Stimulated activated CD8-positive, alpha-beta memory T cell treated with anti-CD3 and anti-CD28 coated beads, Interleukin-7, amount 100 ng/mL, for 1 hour (primary cell): ENCODE measurements at places on chromosomes 2 and 18.

- DNase-seq: no peak
Observed at GRCh38 chr2:228417956-228418355, 236.5 kb upstream of the SPHKAP start.

GRCh38 chr2:175402571-175402970 lies 221.1 kb upstream of the ATP5MC3 start:
- no peak for DNase-seq

DNA sequence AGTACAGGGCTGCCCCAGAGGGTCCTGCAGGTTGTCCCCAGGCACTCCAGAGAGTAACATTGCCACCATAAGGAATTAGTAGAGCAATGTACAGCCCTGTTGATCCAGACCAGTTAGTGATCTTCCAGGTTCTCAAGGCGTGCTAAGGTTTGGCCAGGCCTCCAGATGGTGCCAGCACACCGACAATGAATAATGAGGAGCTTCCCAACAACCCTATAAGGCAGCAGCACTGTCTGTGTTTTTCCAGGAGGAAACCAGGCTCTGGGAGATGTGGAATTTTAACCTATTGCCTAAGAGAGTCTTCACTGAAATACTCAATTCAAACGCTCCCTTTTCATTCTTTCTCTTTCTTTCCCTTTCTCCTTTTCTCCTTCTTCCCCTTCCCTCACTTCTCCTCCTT lies 122.1 kb downstream of the MGAT5 start:
- no peak for DNase-seq

DNA sequence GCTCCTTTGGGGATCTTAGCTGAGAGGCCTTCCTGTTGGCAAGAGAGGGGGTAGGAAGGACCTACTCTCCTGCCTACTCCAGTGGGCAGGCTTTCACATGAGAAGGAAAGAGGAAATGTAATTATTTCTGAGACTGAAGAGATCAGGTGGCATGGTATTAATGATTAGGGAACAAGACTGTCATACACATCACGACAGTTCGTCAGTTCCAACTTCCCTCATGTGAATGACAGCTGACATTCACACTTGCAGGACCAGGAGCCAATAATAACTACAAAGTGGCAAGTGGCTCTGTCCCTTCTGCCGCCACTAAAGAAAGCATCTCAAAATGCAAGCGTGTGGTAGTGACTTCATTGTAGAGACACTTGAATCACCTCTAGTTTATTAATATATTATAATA lies 90.0 kb downstream of the ZCCHC2 start:
- no peak for DNase-seq

- no peak for DNase-seq
Observed at GRCh38 chr18:69992776-69993175, 45.1 kb upstream of the CD226 start.

GRCh38 chr2:210445116-210445707 lies 31.3 kb downstream of the LANCL1 start:
- no peak for DNase-seq

DNA sequence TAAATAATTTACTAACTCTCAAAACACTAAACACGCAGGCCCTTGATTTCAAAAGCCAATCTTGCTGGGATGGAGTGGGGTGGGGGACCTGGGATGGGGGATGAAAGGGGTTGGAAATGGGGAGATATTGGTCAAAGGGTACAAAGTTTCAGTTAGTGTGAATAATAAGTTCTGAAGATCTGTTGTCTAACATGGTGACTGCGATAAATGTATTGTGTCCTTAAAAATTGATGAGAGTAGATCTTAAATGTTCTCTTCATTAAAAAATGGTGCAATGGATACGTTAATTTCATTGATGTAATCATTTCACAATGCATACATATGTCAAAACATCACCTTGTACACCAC lies 505 bp upstream of the ACYP2 start:
- no peak for DNase-seq

- DNase-seq: no peak
Observed at GRCh38 chr2:200913654-200914053, 24.5 kb downstream of the NIF3L1 start.
